Central memory CD8-positive, alpha-beta T cell (primary cell): ENCODE measurements at places on chromosomes 6 and 20.

GRCh38 chr20:14729390-14729789 lies 392.0 kb upstream of the FLRT3 start:
- no peak for DNase-seq

DNA sequence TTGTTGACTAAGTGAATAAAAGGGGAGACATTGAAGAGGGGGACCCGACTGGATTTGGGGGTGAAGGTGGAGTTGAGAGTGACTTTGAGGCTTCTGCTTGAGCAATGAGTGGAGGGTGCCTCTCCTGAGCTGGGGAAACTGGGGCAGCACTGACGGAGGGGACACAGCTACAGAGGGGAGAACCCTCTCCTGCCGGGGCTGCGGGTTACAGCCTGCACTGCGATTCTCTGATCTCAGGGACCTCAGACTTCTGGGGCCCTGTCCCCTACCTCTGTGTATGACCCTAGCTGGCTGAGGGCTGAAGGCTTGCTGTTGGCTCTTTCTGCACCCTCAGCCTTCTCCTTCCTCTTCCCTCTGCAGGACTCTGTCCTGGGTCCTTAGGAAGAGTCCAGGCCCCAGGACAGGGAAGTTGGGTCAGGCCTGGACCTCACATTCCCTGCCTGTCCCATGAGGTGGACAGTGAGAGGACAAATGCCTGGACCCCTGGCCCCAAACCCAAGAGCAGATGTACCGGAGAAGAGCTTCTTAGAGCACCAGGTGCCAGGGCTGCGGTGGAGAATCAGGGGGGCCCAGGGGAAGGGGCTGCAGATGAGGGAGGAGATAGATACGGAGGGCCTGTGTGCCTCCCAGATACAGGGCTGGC lies 13.7 kb upstream of the FAM110A start:
- no peak for DNase-seq

DNA sequence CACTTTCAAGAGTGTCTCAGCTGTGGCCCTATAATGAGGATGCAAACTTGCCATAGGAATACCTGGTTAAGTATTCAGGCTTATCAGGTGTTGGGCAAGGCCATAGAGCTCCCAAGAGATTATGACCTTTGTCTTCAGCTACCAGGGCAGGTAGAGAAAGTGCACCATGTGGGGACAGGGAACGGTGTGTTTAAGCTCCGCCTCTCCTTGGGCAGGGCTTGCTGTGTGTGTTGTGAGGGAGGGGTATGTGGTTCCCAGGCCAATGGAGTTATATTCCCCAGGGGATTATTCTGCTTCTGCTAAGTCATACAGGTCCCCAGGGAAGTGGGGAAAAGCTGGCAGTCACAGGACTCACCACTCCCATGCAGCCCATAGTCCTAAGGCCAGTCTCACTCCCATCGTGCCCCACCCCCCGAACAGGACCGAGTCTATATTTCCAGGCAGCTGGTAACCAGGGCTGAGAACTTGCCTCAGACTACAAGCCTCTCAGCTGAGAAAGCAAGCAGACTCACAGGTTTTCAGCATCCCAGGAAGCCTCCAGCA lies 660.2 kb downstream of the HTR1B start:
- no peak for DNase-seq

DNA sequence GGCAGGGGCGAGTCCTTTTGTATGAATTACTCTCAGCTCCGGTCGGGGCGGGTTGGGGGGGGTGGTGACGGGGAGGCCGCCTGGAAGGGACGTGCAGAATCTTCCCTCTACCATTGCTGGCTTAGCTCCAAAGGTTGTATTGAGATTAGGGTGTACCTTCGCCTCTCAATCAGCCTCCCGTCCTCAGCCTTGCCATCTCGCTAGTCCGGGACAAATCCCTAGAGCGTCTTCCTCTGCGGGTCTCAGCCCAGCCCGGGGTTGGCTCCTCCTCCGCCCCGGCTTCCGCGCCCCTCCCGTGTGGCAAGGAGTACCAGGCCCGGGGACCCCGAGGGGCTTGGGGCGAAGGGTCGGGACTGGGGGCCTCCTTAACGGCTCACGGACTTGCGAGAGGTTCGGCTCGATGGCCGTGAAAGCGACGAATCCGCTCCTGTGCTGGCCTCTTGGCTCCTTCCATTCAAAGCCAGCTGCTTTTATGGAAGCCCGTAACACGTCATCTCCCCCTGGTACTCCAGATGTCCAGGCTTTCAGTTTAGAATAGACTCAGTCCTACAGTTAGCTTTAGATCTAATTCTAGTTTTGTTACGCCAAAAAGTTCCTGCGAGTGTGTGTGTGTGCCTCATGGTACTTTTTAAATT lies 636 bp upstream of the EEF1A1 start:
- no peak for DNase-seq

DNA sequence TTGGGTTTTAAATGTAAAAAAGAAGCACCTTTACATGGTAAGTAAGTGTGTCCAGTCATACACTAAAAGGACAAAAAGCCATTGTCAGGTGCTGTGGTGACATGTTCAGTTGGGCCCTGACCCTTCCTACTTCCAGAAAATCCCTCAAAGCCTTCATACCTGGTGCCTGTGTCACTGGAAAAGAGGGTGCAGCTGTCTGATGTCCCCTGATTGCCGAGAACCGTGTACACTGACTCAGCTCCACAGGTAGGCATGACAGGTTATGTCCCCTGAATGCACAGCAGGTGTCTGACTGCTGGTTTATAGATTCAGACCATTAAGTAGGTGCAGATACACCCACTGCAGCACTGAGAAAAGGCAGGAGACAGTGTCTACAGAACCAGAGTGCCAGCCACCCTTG lies 99.1 kb downstream of the FOXC1 start:
- no peak for DNase-seq

DNA sequence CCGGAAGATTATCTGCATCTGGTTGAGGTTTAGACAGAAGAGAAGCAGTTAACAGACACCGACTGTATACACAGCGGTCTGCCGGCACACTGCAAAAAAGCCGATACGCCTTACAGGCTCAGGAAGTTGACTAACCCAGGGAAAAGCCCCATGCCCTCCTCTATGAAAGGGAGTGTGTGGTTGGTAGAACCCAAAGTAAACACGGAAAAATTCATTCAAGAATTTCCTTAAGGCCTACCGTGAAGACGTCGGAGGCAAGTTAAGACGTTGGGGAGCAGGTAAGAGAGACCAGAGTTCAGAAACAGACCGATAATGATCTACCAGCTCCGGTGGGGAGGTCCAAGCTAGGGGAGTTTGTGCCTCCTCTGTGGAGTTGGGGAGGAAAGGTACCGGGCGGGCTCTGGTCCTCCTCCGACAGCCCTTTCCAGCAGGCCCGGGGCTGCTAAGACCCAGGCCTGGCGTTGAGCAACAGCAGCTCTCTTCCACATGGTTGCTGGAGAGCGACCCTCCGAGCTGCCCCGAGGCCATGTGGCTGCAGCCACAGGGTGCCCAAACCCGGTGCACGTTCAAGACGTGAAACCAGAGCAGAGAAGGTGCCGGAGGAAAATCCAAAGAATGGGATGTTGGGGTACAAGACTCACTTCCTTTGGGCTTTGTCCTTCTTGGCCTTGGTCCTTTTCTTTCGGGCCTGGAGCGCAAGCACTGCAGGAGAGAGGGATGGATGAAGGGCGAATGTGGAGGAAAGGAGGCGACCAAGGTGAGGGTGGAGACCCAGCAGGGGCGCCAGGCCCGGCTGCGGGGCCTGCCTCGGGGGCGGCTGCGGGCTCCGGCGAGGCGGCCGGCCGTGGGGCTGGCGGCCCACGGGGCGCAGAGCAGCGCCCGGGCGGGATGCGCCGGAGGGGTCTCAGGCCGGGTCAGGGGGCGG lies 809 bp downstream of the SRPK1 start:
- DNase-seq = peak; percentile 11

DNA sequence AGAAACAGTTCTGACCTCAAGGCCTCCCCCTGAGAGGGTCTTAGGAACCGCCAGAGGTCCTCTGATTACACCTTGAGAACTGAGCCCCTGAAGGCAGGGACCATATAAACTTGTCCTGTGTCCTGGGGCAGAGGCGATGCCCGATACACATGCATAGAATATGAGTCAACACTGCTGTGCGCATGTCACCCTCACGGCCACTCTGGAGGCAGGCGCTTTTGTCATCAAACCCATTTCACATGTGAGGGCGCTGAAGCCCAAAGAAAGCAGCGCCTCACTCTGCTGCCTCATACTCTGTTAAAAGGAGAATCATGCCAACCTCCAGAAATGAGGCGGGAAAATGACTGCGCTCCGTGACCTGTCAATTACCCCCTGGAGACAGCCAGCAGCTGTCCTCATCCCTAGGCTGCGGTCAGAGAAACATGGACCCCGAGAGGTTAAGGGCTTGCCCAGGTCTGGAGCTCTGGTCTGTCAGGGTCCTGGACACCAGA lies 158.3 kb downstream of the GRM4 start:
- DNase-seq = no peak

DNA sequence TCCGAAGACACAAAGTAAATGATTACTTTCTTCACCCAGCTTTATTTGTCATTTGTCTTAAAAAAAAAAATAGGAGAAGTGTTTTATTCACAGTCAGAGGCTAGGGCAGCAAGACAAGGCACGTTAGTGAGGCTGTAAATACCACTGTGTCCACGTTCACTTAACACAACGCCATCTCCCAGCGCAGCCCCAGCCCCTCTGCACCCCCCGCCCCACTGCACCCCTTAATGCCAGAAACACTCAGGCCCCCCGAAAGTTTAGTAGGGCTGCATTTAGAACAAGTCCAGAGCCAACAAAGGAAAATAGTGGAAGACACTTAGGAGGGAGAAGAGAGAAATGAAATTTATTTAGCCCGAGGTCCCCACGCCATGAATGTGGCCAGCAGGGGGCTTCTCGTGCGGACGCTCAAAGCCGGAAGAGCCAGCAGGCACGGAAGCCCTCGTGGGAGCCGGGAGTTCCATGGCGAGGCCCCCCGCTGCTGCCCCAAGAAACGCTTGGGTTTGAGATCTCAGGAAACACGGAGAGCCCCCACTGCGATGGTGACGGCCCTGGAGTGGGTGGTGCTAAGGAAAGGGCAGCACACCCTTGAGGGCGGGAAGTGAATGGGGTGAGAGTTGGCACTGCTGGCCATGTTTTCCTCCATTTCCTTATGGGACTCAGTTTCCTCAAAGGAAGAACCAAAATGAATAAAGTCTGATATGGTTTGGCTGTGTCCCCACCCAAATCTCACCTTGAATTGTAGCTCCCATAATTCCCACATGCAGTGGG lies 50.2 kb downstream of the IYD start:
- no peak for DNase-seq

DNA sequence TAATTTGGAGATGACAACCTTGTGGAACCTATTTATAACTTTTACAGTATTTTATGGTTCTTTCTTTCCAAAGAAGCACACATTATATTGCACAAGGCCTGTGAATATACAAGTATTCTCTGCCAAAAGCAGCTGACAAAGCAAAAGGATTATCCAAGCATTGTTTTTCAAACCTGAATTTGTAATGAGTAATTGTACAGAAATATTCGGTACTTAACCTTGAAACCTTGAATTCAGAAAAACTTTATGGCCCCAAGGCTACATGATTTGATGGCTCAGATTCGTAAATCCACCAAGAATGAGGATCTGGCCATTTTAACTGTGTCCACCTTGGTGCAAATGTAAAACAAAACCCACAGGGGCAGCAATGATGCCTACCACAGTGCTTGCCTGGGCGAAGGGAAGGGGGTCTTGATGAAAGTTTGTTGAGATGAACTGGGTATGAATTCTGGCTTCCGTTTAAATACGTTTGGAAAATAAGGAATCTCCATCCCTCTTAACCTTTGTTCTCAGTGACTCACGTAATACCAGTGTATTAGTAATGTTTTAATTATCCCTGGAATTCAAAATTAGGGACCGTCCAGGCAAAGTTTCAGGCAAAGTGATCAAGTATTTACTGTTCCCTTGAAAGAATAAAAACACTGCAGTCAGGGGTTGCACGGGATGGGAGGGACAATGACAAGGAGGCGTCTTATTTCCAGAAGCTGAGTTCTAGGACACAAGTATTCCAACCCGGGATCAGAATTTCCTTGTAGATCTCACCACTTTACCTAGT lies 2.7 kb upstream of the RBM24 start:
- no peak for DNase-seq

GRCh38 chr6:117449549-117450439 lies 24.1 kb upstream of the ROS1 start:
- peak; percentile 34 for DNase-seq

DNA sequence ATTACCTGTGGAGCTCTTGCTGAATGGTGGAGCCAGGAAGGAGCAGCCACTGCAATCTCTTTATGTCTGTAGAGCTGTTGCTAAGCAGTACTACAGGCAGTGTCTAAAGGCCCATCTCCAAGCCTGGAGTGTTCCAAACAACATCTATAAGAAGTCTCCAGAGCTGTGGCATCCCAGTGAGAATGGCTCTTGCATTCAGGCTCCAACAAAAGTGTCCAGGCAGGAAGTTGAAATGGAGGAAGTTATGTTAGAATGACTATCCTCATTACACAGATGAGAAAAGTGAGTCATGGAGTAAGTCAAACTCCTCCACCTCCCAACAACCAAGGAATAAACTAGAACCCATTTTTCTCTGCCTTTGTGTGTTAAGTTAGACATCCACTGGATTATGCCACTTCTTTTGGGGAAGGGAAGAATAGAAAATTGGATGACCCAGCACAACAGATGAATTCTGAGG lies 288.5 kb upstream of the STXBP5 start:
- no peak for DNase-seq

GRCh38 chr6:139862311-139862710 lies 487.9 kb upstream of the CITED2 start:
- DNase-seq = no peak

GRCh38 chr20:8043687-8044282 lies 24.2 kb upstream of the TMX4 start:
- DNase-seq = peak; percentile 26

GRCh38 chr20:8951164-8951563 lies 117.7 kb upstream of the PLCB4 start:
- DNase-seq = no peak

- DNase-seq = no peak
Measured at GRCh38 chr20:21518292-21518991, 4.6 kb upstream of the NKX2-2 start.

- DNase-seq = no peak
Measured at GRCh38 chr6:7513529-7513928, 27.9 kb upstream of the DSP start.

- no peak for DNase-seq
Measured at GRCh38 chr6:52221302-52221701, 23.0 kb downstream of the IL17F start.

DNA sequence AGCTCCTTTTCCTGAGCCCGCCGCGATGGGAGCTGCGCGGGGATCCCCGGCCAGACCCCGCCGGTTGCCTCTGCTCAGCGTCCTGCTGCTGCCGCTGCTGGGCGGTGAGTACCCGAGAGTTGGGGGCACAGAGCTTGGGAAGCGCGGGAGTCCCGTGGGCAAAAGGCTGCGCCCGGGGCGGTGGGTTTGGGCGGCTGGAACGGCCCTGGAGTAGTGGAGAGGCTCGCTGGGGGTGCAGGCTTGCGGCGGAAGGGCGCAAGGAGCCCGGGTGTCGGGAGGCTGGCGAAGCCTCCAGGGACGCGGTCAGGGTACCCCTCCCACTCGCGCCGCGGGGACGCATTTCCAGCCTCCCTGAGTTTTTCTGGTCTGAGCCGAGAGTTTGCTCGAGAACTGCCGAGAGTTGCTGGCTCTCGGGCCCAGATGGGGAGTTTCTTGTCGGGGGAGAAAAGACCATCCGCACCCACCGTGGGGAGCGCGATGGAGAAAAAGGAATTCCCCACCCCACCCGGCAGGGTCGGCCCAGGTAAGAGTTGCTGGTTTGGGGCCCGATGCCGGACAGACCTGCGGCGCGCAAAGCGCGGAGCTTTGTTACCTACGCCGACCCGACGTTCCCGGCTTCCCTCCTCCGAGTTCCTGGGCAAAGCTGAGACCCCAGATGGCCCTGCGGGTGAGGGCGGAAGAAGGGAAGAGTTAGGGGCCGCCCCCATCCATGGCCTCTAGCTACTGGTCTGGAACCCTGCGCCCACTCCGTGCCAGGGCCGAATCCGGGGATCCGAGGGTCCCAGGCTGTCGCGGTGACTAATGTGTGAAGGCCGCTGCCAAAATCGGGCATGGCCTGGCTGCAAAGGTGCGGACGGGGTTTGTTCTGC lies 584 bp downstream of the PTK7 start:
- DNase-seq = no peak
